H7 (cell line): ENCODE measurements at places on chromosomes 16 and 17.

- DNase-seq, result no peak
These were observed 9.2 kb downstream of the RGS11 start for GRCh38 chr16:266258-267164.

DNA sequence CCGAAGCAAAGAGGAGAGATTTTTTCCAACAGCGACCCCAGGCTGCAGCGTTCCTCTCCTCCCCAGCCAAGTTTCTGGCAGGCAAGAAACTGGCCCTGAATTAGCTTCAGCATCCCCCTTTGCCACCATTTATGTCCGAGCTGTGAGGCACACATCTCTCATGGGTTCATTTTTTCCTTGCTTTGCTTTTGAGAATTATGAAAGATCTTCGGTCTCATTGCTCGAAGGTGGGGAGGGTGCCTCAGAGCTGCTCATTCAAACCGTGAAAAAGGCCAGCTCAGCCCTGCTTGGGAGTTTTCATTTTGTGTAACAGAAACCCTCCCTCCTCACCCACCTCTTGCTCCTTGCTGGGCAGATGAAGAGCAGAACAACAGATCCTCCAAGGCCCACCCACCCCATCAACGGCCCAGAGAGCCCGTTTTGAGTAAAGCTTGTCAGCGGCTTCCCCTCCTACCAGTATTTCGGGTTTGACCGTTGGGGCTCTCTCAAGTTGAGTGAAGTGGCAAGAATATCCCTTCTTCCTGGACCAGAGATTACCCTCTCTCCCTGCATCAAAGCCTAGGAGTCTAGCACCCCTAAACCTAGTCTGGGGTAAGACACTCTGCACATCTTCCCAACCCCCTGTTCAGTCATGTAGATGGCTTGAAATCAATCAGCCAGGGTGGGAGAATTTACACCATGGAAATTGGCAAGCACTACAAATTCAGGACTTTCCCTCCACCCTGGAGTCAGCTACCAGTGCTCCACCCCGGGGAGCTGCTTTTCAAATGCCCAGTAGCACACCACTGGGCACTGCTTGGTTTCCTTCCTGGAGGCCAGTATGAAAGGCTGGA lies 1.8 kb downstream of the CCR7 start:
- DNase-seq, result no peak

- DNase-seq, result peak; percentile 88
These were observed 4.5 kb upstream of the HEXIM1 start for GRCh38 chr17:45143767-45144198.

- DNase-seq, result no peak
These were observed 3.3 kb downstream of the ZNF652 start for GRCh38 chr17:49358641-49359247.

- DNase-seq, result no peak
These were observed 38.8 kb downstream of the RPGRIP1L start for GRCh38 chr16:53664724-53665345.

- DNase-seq, result peak; percentile 44
These were observed 34.2 kb upstream of the IRX3 start for GRCh38 chr16:54320697-54321340.

- peak; percentile 72 for DNase-seq
These were observed 690 bp downstream of the NDE1 start for GRCh38 chr16:15650698-15651171.

DNA sequence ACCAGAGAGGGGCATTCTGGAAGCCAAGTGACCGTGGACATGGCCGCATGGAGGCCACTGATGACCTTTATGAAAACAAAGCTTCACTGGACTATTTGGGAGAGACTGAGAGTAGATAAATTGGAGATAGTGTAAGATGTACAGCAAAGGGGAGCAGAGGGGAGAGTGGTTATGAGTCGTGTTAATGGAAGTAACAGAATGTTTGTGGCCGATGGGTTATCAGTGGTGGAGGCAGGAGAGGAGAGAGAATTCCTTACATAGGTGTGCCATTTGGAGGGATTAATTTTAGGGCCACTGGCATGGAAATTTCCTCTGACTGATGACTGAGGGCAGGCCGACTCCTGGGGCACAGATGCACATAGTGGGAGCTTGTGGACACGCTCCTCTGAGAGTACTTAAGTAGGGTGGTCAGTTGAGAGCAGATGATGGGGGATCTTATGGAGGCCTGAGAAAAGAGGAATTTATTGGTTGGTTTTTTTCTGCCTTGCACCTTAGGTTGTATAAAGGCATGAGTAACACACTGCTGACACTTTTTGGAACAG lies 19.2 kb downstream of the PRPSAP2 start:
- DNase-seq, result no peak
